CD4-positive, alpha-beta T cell treated with Interleukin-12 subunit alpha and Interleukin-12 subunit beta, for 1 hour (primary cell): ENCODE measurements at places on chromosomes 3 and 15.

DNA sequence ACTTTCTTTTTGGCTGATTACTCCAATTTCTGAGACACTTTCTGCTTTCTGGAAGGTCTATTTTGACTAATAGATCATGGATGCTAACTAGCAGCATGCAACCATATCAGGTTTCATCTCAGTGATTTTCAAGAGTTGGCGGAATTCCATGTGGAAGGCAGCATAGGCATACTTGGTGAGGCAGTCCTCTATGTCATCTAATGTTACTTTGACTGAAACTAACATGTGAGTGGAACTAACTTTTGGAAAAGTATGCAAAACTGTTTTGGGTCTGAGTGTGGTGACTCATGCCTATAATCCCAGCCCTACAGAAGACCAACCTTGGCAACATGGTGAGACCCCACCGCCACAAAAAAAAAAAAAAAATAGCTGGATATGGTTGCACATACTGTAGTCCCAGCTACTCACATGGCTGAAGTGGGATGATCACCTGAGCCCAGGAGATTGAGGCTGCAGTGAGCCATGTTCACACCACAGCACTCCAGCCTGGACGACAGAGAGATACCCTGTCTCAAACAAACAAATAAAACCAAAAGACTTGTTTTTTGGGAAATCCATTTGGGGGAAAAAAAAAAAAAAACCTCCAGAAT is 1033.7 kb downstream of the ROBO1 start:
- no peak for DNase-seq

DNA sequence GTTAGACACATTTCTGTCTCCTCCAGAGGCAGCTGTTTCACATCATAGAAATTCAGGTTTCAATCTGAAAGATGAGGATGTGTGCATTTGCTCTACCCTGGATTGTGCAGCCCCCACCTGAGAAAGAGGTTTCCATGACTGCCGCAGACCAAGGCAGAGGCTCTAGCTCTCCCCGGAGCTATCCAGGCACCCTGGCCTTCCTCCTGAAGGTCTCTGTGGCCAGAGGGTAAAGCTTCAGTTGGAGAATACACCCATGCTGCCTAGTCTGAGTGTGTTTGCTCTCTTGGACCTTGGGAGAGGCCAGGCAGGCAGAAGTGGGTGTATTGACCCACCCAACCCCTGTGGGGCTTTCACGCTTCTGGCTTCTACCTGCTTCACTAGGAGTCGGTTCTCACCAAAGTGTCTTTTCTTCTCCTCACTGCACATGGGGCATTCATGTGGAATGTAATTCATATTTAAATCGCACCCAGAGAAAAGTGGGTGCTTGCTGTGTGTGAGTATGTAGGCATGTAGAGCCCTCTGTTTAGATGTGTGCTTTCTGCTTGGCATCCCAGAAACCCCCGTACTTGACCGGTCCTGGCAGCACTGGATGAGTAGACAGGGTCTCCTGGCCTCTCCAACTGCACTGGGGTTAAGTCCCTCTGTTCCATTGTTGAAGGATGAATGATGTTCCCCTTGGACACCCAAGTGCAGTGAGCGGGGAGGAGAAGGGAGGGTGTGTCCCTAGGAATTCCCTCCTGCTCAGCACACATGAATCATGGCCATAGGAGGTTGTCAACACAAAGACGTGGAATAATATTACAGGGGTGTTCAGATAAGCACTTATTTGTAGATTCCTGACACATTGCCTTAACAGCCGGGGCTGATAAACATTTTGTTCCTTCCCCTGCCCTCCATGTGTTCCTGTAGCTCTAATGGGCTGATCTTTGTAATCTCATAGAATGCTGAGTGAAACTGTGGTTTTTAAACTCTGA is 20.3 kb upstream of the RAB6B start:
- no peak for DNase-seq

DNA sequence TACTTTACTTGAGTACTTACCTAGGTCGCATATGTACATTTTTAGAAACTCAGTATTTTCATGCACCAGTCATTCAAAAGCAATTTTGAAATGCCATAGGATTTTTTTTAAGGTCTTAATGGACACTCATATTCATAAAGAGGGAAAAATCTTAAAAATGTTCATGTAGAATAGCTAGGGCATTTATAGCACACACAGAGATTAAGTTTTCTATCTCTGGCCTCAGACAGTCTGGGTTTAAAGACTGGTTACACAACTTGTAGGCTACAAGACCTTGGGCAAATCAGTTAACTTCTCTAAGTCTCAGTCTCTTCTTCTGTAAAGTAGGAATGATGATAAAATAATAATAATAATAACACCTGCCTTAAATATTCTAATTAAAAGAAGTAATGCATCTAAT is 48.5 kb upstream of the UBP1 start:
- no peak for DNase-seq

DNA sequence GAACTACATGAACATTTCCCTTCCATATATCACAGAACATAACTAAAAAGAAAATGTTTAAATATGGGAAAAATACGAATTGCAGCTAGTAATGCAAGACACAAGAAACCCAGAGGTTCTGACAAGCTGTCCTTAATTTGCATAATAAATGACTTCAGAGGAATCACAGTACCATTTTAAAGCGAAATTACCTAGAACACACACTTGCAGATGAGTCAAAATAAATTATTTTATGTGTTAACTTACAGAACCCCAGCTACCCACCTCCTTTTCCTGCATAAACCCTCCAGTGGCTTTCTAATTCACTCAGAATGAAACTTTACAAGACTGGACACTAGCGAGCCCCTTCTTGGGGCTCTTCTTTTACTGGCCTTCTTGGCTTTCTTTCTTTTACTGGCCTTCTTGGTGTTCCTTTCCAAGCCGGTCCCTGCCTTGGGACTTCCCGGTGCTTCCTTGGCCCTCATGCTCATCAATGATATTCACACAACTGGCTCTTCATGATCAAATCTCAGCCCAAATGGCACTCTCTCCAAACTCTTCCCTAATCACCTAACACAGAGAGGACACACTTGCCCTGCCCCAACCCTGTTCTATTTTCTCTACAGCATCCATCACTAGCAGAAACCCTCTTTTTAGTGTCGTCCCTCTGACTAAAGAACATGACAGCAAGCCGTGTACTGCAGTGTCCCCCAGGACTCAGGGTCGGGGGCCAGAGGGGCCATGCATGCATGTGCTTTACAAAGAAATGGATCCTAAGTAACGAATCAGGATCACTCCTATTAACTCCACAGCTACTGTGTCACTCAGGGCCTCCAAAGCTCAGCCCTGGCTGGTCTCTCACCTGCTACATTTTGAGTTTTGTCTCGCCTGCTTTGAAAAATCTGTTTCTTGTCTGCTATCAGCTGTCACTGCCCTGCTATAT is 4.8 kb downstream of the CHSY1 start:
- no peak for DNase-seq

GRCh38 chr15:76342058-76342381 is 5.4 kb downstream of the ISL2 start:
- DNase-seq = no peak
